Activated CD4-positive, alpha-beta T cell treated with anti-CD3 and anti-CD28 coated beads, Interleukin-2, amount 50 U/mL, for 16 hours (primary cell): ENCODE measurements at places on chromosomes 12 and 14.

- DNase-seq = no peak
Measured at GRCh38 chr12:31298922-31299321, 27.0 kb downstream of the SINHCAF start.

- DNase-seq = no peak
Measured at GRCh38 chr12:121072147-121072546, 33.1 kb upstream of the OASL start.

DNA sequence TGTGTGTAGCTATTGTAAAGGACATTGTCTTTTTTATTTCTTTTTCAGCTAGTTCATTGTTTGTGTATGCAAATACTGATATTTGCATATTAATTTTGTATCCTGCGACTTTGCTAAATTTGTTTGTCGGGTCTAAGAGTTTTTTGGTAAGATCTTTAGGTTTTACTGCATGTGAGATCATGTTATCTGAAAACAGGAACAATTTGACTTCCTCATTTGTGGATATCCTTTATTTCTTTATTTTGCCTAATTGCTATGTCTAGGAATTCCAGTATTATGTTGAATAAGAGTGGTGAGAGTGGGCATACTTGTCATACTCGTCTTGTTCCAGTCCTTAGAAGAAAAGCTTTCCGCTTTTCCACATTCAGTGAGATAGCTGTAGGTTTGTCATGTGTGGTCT lies 28.8 kb downstream of the SIX4 start:
- no peak for DNase-seq

GRCh38 chr12:52010692-52011601 lies 4.2 kb downstream of the TAMALIN start:
- DNase-seq = no peak

DNA sequence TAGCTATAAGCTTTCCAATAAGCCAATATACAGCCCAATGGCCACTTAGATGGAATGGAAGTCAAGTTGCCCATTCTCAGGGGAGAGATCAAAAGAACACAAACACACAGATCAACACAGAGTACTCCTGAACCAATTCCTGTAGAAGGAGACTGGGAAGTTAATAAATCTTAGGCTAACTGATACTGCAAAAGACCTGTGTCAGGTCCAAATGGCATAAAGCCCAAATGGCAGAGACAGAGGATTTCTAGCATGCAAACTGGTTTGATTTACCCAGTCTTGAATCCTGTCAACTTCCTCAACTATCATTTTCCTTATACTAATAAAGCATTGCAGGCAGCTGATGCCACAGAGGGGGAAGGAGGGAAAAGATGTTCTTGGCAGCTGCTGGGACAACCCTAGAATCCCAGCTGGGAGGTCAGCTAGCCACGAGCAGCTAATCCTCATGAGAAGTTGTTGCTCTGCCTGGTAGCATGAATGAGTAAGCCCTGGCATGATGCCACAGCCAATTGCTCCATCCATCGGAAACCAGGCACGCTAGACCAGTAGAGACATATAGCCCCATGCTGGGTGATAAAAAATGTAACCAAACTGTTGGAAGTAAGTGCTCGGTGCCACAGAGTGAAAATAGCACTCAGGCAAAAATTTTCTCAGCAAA lies 26.2 kb downstream of the ANG start:
- no peak for DNase-seq

GRCh38 chr12:103897316-103897715 lies 32.9 kb upstream of the HSP90B1 start:
- DNase-seq = no peak

- peak; percentile 2 for DNase-seq
Measured at GRCh38 chr12:43501703-43502102, 50.3 kb downstream of the ADAMTS20 start.

GRCh38 chr14:56731187-56731586 lies 79.1 kb downstream of the OTX2 start:
- no peak for DNase-seq

DNA sequence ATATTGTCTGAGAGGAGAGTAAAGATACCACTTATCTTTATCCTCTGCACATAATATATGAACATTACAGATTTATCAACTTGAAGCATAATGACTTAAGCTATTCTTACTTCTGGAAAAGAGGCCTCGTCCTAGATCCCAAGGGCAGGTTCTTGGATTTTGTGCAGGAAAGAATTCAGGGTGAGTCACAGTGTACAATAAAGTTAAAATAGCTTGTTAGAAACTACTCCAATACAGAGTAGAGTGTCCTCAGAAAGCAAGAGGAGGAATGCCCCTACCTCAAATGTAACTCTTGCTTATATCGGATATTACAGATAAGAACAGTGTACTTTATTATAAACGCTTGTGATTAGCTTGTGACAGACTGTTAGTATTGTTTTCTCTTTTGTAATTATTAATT lies 41.9 kb upstream of the ABCC9 start:
- no peak for DNase-seq

GRCh38 chr12:32598688-32599087 lies 80.4 kb upstream of the DNM1L start:
- no peak for DNase-seq

DNA sequence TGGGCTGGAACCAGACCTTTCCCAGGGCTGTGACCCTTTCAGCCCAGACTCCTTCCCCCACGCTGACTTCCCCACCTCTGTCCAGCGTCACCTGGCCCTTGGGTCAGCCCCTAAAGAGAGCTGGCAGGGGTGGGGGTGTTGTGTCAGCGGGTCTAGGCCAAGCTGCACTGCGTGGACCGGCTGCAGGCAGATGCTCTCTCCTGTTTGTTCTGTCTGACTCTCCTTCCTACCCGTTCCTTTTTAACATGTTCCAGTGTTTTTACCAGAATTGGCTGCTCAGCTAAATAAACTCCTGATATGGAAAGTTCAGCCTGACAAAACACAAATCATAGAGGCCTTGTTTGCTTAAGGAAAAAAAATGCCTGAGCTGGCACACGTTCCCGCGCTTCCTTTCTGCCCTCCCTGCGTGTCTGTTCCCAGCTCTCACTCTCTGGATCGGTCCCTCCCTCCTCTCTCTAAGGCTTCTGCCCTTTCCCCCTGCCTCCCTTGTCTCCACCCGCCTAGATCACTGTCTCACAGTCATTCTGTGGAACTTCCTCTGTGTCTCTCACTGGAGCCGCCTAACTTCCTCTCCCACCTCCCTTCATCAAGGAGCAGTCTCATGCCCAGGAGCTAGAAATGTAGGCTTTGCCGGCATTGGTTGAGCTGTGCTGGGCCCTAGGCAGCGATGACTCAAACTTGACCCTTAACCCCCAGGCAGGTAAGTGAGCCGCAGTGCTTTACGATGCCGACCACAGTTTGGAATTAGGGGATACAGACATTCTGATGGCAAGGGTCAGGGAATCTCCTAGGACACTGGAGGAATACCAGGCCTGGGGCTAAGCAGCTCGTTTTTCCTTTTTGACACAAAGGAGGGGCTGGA lies 15.5 kb upstream of the MLXIP start:
- no peak for DNase-seq

- DNase-seq = no peak
Measured at GRCh38 chr12:49669796-49670195, 37.4 kb downstream of the FMNL3 start.

GRCh38 chr12:4220536-4221257 lies 52.9 kb upstream of the CCND2 start:
- DNase-seq = no peak

DNA sequence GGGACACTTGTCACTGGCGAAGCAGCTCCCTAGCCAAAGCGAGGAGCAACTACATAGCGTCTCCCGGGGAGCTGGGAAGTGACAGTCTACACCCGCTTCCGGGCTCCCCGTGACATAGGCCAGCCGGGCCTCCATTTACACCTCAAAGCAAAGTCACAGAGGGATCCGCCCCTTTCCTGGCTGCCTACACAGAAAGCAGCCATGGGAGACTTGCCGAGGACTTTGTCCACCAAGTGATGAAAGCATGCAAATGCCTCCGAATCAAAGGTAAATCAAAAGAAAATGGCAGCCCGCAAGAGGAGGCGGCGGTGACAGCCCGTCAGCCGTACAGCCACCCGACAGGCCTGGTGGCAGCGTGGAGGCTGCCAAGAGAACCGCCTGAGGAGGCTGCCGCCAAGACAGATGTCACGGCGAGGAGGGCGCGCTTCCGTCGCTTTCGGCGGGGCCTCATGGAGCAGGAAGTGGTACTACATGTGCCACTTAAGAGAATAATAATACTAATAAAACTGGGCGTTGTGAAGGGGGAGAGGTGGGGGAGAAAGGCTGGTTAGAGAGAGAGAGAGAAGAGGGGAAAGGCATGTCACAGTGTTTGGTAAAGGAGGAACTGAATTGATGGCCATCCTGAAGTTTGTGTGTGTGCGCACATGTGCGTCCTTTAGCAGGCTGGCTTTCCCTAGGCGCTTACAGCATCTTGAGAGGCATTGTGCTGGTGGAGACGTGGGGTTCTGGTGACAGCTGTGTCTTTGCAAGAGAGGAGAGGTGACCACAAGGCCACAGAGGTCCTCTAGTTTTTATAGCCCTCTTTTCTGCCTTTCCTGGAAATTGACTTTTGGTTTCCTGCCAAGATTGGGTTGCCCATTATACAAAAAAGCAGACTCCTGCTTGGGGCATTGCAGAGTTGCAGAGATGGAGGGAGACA lies 661.7 kb downstream of the VRK1 start:
- DNase-seq = peak; percentile 86

GRCh38 chr14:96042248-96042930 lies 3.2 kb downstream of the C14orf132 start:
- DNase-seq = no peak

- DNase-seq = no peak
Measured at GRCh38 chr14:101508196-101508947, 52.9 kb upstream of the DIO3 start.
